Panc1 (cell line): ENCODE measurements at places on chromosomes 11 and 22.

- H3K27ac ChIP-seq, result no peak overlapping the region
- H3K4me3 ChIP-seq, result no peak overlapping the region
- H3K4me1 ChIP-seq, result no peaks in the 10 kb centered on the region
- H3K27me3 ChIP-seq, result no peaks in the 10 kb centered on the region
- no peaks in the 10 kb centered on the region for H3K36me3 ChIP-seq
Observed at GRCh38 chr11:26742966-26743365, 21.1 kb upstream of the SLC5A12 start.

GRCh38 chr11:79026803-79027445, 413.9 kb downstream of the TENM4 start:
- no peaks in the 10 kb centered on the region for H3K4me1 ChIP-seq
- H3K27me3 ChIP-seq, result 0 out of 2 replicates have a peak, but pooled peaks cover 5% of the 10 kb centered on the region
- DNase-seq, result no peak
- H3K4me3 ChIP-seq, result no peak overlapping the region

- no peaks in the 10 kb centered on the region for H3K36me3 ChIP-seq
- no peak overlapping the region for H3K27ac ChIP-seq
- H3K4me1 ChIP-seq, result peaks cover 6% of the 10 kb centered on the region; the same call in 1 of the 2 replicates
- no peak for DNase-seq
- H3K27me3 ChIP-seq, result no peaks in the 10 kb centered on the region
- H3K4me3 ChIP-seq, result no peak overlapping the region
Observed at GRCh38 chr11:96234866-96235441, 108.0 kb downstream of the MAML2 start.

DNA sequence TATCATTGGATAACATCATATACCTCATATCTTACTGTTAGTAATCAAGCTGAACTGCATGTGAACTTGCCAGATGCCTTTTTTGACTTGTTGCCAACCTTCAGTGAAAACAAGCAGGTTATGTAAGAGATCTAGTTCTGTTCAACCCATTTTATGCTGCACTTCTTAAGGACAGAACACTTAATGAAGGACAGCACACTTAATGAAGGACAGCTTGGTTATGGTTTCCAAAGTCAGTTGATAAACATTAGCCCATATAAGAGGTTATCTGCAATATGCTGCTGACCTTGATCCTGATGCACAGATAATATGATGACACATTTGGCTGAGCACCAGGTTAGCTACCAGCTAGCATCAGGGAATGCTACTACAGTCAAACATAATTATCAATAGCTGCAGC, 358.7 kb upstream of the PDGFD start:
- no peak overlapping the region for H3K27ac ChIP-seq
- H3K4me1 ChIP-seq, result no peaks in the 10 kb centered on the region
- H3K27me3 ChIP-seq, result no peaks in the 10 kb centered on the region
- no peak for DNase-seq
- H3K36me3 ChIP-seq, result no peaks in the 10 kb centered on the region

DNA sequence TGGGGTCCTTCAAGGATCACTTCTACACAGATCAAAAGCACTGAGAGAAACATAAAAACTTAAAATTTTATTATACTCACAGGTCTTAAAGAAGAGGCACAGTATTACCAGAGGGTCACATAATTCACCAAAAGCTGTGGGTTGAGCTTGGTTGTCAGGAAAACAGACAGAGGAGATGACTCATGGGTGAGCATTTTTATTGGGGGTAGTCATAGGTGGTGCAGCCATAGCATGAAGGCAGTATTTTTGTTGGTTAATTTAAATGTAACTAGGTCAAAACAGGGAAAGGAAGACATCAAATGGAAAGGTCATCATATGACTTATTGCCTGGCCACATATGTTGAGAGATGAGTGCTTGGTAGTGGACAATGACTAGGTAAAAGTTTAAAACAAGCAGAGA, 24.2 kb downstream of the OR5B17 start:
- no peak for DNase-seq
- H3K27me3 ChIP-seq, result no peaks in the 10 kb centered on the region
- H3K27ac ChIP-seq, result no peak overlapping the region

DNA sequence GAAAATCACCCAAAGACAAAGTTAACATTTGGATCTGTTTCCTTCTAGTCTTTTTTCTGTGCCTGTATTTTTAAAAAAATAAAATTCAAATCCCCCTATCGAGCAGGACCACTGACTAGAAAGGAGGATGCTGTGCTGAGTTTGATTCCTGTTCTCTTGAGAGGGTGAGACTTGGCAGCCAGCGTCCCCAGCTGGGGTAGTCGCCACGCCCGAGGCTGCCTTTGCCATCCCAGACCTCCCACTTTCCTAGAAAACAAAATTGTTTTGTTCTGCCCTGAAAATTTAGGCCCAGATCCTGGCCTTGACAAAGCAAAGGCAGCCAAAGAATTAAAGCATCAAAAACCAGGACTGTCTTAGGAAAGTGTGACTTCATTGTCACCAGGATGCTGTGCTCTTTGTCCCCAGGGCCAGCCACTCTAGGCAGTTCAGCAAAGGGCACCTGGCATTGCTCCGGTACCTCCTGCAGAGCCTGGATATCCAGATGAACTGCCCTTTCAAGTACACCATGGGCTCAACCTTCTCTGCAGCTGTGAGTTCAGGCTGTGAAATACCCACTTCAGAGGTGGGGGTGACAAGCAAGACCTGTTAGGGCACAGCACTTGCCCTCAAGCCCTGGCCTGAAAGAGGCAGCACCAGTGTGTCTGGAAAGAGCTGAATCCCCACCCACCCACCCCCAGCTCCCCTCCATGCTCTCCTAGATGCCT, 44.6 kb downstream of the KCNQ1OT1 start:
- no peaks in the 10 kb centered on the region for H3K36me3 ChIP-seq
- H3K27ac ChIP-seq, result no peak overlapping the region
- no peak for DNase-seq
- H3K27me3 ChIP-seq, result no peaks in the 10 kb centered on the region

GRCh38 chr11:122917311-122917710, 34.8 kb downstream of the JHY start:
- H3K4me1 ChIP-seq, result no peaks in the 10 kb centered on the region
- no peaks in the 10 kb centered on the region for H3K27me3 ChIP-seq
- no peaks in the 10 kb centered on the region for H3K36me3 ChIP-seq
- no peak overlapping the region for H3K4me3 ChIP-seq

- no peaks in the 10 kb centered on the region for H3K27me3 ChIP-seq
- peaks cover 4% of the 10 kb centered on the region for H3K4me1 ChIP-seq
- H3K27ac ChIP-seq, result no peak overlapping the region
- H3K4me3 ChIP-seq, result no peak overlapping the region
- H3K36me3 ChIP-seq, result no peaks in the 10 kb centered on the region
Observed at GRCh38 chr11:19955660-19956059, 204.6 kb downstream of the DBX1 start.

DNA sequence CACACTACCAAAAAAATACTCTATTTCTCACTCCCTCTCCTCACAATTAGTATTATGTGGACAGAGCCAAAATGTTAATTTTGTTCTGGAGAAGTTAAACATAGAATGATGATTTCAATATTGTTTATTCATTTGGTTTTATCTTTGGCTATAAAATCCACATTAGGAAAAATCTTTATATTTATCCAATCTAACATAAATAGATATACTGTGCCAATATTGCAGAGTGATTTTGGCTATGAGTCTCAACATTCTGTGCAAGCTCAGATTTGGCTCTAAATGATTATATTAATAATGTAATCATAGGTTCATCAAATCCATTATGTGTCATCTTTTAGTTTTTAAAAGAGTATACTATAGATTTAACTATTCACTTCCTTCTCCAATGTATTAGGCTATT, 667.5 kb upstream of the CHORDC1 start:
- H3K36me3 ChIP-seq, result no peaks in the 10 kb centered on the region
- no peak for DNase-seq
- H3K27me3 ChIP-seq, result no peaks in the 10 kb centered on the region
- no peak overlapping the region for H3K27ac ChIP-seq
- no peaks in the 10 kb centered on the region for H3K4me1 ChIP-seq

DNA sequence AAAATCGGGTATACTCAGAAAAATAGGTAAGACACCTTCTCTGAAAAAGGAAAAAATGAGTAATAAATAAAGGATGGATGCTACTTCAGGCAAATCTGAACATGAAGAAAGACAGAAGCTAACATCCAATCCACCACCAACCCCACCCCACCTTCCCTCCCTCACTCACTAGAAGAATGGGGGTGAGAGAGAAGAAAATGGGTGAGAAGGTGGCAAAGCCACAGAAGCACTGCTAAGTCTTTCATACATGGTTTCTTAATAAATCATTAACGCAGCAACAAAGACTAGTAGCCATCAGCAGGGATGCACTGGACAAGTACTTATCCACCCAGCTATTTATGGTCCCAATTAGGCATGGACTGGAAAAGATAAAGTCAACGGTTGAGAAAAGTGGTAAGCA, 5.9 kb downstream of the FHIP1B start:
- no peak for DNase-seq
- no peak overlapping the region for H3K4me3 ChIP-seq
- no peaks in the 10 kb centered on the region for H3K27me3 ChIP-seq
- no peak overlapping the region for H3K27ac ChIP-seq

DNA sequence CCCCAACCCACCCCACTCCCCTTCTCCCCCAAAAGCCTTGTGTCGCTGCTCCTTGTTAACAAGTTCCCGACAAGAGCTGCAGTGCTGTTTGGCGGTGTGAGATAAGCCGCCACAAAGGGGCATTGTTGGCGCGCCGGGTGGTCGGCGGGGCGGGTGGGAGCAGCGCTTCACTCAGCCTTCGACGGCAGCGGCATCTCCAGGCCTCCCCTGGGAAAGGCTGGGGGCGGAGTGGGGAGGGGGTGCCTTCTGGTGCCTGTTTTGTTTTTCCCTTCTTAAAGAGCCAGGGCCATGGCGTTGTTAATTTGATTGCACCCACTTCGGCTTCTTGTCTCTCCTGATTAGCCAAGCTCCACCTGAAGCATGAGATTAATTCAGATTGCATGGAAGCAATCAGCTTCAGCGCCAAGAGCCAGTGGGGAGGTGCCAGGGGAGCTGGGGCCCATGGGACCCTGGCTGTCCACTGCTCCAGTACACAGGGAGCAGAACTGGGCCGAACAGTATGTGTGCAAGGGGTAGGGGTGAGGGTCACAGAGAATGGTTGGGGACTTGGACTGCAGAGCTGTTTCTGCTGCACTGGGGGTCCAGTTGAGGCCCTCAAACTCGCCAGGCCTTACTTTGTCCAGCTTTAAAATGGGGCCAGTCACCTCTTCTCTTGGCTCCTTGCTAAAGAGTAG, 165.1 kb downstream of the CEP164 start:
- DNase-seq, result no peak
- H3K27me3 ChIP-seq, result no peaks in the 10 kb centered on the region
- no peaks in the 10 kb centered on the region for H3K4me1 ChIP-seq
- H3K4me3 ChIP-seq, result no peak overlapping the region
- H3K36me3 ChIP-seq, result no peaks in the 10 kb centered on the region

DNA sequence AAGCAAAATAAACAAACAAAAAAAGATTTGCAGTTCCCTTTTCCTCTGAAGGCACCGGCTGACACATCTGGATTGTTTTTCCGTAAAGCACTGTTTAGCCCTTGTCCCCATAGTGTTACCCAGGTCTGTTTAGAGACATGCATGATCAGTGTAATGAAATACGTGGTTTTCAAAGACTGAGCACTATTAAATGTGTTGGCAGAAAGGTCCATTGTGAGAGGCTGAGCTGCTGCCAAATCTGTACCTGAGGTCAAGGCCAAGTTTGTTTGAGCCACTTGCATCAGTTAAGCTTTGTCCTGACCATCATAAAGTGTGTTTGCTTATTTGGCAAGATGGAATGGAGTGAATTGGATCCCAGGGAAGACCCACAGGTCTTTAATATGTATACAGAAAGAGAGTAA, 26.3 kb downstream of the CTR9 start:
- H3K4me3 ChIP-seq, result no peak overlapping the region
- H3K36me3 ChIP-seq, result peaks cover 29% of the 10 kb centered on the region
- no peaks in the 10 kb centered on the region for H3K27me3 ChIP-seq
- H3K4me1 ChIP-seq, result no peaks in the 10 kb centered on the region
- DNase-seq, result no peak

DNA sequence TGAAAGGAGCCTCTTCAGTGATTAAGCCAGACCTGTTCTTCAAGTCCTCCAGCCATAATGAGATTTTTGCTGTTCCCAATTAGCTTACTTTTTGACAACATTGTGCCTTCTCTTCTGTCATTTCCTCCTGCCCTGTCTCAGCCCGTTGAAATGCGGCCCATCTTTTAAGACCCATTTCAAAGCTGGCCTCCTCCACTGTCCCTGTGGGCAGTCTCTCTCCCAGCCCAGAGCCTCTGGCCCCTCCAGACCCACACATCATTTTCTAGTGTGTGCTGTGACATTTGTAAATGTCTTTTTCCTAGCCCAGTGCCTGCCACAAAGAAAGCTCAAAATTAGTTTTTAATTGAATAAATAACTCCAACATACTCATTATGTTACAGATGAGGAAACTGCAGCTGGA, 70.9 kb downstream of the BUD13 start:
- no peak overlapping the region for H3K27ac ChIP-seq
- no peaks in the 10 kb centered on the region for H3K36me3 ChIP-seq
- no peak for DNase-seq
- no peaks in the 10 kb centered on the region for H3K27me3 ChIP-seq
- H3K4me3 ChIP-seq, result no peak overlapping the region
- H3K4me1 ChIP-seq, result no peaks in the 10 kb centered on the region

- no peak overlapping the region for H3K4me3 ChIP-seq
- H3K27ac ChIP-seq, result no peak overlapping the region
- H3K27me3 ChIP-seq, result 0 out of 2 replicates have a peak, but pooled peaks cover 2% of the 10 kb centered on the region
- H3K36me3 ChIP-seq, result no peaks in the 10 kb centered on the region
Observed at GRCh38 chr11:125348674-125349309, 147.3 kb downstream of the FEZ1 start.

DNA sequence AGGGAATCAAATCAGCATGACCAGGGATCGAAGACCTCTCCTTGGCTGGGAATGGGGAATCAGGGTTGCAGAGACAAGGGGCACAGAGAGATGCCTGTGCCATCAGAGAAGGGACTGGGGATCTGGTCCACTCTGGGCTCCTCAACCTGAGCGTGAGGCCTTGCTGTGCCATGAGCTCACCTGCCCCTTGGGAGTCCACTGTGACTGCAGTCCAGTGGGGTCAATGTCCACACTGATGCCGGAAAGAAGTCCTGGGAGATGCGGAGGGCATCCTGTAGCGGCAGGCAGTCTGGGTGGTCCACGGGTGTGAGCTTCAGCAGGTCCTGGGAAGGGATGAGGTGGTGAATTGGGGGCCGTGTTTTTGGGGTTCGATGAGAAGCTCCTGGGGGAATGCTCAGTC, 7.3 kb upstream of the RGL4 start:
- H3K4me3 ChIP-seq, result no peak overlapping the region
- H3K27me3 ChIP-seq, result no peaks in the 10 kb centered on the region
- H3K36me3 ChIP-seq, result no peaks in the 10 kb centered on the region
- no peak for DNase-seq

- H3K4me3 ChIP-seq, result no peak overlapping the region
- DNase-seq, result no peak
- no peak overlapping the region for H3K27ac ChIP-seq
- no peaks in the 10 kb centered on the region for H3K36me3 ChIP-seq
- no peaks in the 10 kb centered on the region for H3K27me3 ChIP-seq
- peaks cover 6% of the 10 kb centered on the region for H3K4me1 ChIP-seq
Observed at GRCh38 chr11:35122308-35122707, 16.7 kb upstream of the CD44 start.
